Activated B cell treated with CpG ODN at 0.5 μM for 24 hours (primary cell): ENCODE measurements at places on chromosomes 3 and 15.

- H3K4me3 ChIP-seq = no peak overlapping the region
- H3K4me1 ChIP-seq = peaks cover 93% of the 10 kb centered on the region
- DNase-seq = no peak
- no peaks in the 10 kb centered on the region for H3K36me3 ChIP-seq
- H3K27ac ChIP-seq = peak overlapping the region; percentile 74
- H3K27me3 ChIP-seq = no peaks in the 10 kb centered on the region
Measured at GRCh38 chr15:77183066-77183465, 112.2 kb upstream of the TSPAN3 start.

- no peak overlapping the region for H3K27ac ChIP-seq
- H3K36me3 ChIP-seq = no peaks in the 10 kb centered on the region
- H3K27me3 ChIP-seq = no peaks in the 10 kb centered on the region
- H3K4me3 ChIP-seq = no peak overlapping the region
Measured at GRCh38 chr3:63030666-63031065, 155.4 kb upstream of the CADPS start.

- no peak for DNase-seq
- no peak overlapping the region for H3K4me3 ChIP-seq
- peaks cover 53% of the 10 kb centered on the region for H3K36me3 ChIP-seq
- H3K27me3 ChIP-seq = no peaks in the 10 kb centered on the region
- peak overlapping the region; percentile 36 for H3K27ac ChIP-seq
- H3K4me1 ChIP-seq = peaks cover 36% of the 10 kb centered on the region
Measured at GRCh38 chr3:183044547-183045229, 54.6 kb downstream of the MCCC1 start.

DNA sequence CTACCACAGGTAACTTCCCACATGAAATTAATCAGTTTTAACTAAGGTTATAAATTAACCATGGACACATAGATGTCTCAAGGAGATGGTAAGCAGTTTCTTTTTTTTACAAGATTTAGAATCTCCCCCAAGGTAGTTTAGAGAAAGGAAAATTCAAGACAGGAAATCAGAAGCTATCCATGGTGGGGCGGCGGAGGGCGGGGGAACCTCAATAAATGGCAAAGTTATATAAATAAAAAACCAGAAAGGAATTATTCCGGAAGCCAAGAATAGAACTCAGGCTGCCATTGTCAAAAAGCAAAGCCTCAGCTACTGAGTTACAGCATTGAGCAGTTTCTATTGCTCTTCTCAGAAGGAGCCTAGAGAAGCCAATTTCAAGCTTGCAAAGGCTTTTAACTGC, 172.1 kb upstream of the SMAD3 start:
- DNase-seq = no peak
- H3K27me3 ChIP-seq = peaks cover 7% of the 10 kb centered on the region
- no peak overlapping the region for H3K4me3 ChIP-seq
- peaks cover 9% of the 10 kb centered on the region for H3K4me1 ChIP-seq

DNA sequence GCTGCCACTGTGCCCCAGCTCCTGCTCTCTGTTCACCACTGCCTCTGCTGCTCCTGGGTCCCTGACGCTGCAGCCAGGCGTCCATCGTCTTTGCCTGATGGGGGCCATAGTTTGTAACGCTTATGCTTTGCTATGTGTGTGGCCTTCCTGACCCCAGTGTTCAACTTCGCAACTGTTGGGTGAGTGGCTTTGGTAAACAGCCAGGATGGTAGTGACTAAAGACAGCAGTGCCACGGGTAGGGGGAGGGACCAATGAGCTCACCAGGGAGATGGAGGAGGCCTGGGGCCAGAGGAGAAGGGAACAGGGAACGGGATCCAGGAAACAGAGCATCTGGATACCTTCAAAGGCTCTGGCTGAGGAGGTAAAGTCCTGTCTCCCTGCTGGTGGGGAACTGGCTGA, 75.9 kb upstream of the ALDH1L1 start:
- no peak overlapping the region for H3K27ac ChIP-seq
- H3K4me3 ChIP-seq = no peak overlapping the region
- H3K4me1 ChIP-seq = no peaks in the 10 kb centered on the region
- no peak for DNase-seq

DNA sequence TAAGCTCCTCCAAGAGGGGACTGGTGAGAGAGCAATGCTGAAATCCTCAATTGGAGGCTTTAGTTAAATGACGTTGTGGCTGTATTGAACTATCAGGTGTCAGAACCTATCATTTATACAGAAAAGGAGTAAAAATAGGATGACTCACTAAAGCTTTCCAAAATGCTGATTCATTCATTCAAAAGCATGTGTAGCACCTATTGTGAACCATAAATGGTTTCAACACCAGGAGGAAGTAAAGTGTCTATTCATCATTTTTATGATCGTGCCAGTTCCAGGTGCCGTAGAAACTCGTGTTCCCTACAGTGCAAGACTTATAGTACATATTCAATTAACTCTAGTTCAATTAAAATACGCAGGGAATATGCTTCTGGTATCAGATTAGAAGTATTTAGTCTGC, 66.5 kb upstream of the ARRDC4 start:
- H3K4me3 ChIP-seq = no peak overlapping the region
- H3K27ac ChIP-seq = no peak overlapping the region
- no peak for DNase-seq
- H3K36me3 ChIP-seq = no peaks in the 10 kb centered on the region
- no peaks in the 10 kb centered on the region for H3K27me3 ChIP-seq

DNA sequence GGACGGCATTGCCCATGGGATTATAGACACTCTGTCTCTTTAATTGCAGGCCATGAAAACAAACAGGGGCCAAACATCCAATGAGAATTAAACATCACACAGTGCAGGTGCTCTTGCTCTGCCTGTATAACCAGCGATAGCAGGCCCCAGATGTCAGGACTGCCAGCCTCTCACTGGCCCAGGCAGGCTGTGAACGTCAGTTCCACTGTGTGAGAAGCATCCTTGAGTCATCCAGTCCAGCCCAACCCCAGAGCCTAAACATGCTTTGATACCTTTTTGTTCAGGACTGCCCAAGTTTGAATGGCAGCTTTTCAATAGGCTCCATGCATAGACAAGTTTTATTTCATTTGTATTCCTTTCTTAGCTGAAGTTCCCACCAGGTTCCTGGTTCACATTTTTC, 189.8 kb downstream of the SLCO3A1 start:
- no peaks in the 10 kb centered on the region for H3K36me3 ChIP-seq
- H3K27me3 ChIP-seq = no peaks in the 10 kb centered on the region
- no peak for DNase-seq

DNA sequence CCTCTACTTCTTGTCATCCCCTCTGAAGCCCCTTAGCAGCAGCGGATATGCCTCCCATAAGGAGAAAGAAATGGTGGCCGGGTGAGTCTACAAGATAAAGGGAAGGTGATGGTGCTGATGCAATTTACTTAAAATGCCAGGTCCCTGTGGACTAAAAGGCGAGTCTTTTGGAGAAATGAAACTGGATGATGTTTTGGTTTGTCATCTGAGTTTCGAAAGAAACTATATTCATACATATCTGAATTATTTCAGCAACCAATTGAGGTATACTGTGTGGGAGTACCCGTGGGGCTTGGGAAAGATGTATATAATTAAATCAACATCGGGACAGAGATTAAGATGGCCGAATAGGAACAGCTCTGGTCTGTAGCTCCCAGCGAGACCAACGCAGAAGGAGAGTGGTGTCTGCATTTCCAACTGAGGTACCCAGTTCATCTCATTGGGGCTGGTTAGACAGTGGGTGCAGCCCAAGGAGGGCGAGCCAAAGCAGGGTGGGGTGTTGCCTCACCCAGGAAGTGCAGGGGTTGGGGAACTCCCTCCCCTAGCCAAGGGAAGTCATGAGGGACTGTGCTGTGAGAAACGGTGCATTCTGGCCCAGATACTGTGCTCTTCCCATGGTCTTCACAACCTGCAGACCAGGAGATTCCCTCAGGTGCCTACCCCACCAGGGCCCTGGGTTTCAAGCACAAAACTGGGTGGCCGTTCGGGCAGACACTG, 210.6 kb upstream of the CHRM5 start:
- H3K27ac ChIP-seq = no peak overlapping the region
- no peak for DNase-seq
- peaks cover 8% of the 10 kb centered on the region for H3K4me1 ChIP-seq
- peaks cover 21% of the 10 kb centered on the region for H3K27me3 ChIP-seq

DNA sequence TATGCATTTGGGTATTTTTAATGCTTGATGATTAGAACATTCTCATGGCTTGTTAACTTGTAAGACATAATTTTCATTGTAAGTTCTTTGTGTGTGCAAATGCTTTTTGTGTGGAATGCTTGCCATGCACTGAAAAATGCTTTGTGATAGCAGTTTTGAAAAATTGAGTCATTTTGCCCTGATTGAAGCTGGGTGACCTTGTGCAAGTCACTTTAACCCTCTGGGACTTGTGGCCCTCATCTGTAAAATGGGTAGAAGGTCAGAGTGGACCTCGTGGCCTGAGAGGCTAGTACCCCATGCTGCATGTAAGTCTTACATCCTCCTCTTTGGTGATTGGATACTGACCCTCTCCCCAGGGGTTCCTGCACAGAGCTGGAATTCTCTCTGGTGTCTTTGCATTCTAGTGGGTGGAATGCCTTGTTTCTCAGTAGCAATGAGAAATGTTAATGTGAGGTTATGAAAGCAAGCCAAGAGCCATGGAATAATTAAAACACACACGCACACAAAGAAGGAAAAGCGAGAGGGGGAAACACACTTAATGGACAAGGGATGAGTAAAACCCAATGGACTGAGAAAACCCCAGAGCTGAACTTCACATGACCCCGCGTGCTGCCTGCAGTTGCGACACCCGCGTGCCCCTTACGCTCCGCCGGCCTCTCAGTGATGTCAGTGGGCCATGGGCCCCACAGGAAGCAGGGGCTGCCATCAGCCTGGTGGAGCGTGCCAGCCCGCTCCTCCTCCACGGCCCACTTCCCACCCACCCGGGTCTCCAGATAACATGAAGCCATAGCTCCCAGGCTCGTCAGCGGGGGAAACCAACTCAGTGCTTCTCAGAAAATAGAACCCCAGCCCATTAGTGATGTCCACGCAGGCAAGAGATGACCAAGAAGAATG, 44.0 kb downstream of the SMAD3 start:
- peak overlapping the region; percentile 67 for H3K4me3 ChIP-seq
- peaks cover 14% of the 10 kb centered on the region for H3K4me1 ChIP-seq
- H3K27me3 ChIP-seq = no peaks in the 10 kb centered on the region
- peaks cover 28% of the 10 kb centered on the region for H3K36me3 ChIP-seq

- no peaks in the 10 kb centered on the region for H3K4me1 ChIP-seq
- H3K4me3 ChIP-seq = no peak overlapping the region
- no peak for DNase-seq
- H3K27me3 ChIP-seq = peaks cover 2% of the 10 kb centered on the region
- H3K27ac ChIP-seq = no peak overlapping the region
Measured at GRCh38 chr3:178602856-178603255, 66.6 kb downstream of the KCNMB2 start.

- H3K27ac ChIP-seq = no peak overlapping the region
- H3K4me3 ChIP-seq = no peak overlapping the region
- DNase-seq = no peak
- no peaks in the 10 kb centered on the region for H3K27me3 ChIP-seq
- no peaks in the 10 kb centered on the region for H3K36me3 ChIP-seq
- H3K4me1 ChIP-seq = no peaks in the 10 kb centered on the region
Measured at GRCh38 chr3:24433838-24434591, 60.6 kb downstream of the THRB start.

DNA sequence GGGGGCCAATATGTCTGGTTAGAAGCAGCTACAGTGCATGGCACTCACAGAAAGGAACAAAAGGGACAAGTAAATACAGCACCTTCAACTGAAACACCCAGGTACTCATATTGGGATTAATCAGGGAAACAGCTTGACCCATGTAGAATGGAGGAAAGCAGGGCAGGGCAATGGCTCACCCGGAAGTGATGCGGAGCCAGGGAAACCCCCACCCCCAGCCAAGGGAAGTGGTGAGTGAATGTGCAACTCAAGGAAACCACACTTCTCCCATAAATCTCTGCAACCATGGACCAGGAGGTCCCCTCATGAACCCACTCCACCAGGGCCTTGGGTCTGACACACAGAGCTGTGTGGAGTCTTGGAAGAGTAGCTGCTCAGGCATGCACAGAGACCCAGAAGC, 117.1 kb downstream of the MTHFS start:
- peaks cover 13% of the 10 kb centered on the region for H3K27me3 ChIP-seq
- no peak overlapping the region for H3K27ac ChIP-seq
- no peak overlapping the region for H3K4me3 ChIP-seq
- H3K4me1 ChIP-seq = no peaks in the 10 kb centered on the region
- DNase-seq = no peak

DNA sequence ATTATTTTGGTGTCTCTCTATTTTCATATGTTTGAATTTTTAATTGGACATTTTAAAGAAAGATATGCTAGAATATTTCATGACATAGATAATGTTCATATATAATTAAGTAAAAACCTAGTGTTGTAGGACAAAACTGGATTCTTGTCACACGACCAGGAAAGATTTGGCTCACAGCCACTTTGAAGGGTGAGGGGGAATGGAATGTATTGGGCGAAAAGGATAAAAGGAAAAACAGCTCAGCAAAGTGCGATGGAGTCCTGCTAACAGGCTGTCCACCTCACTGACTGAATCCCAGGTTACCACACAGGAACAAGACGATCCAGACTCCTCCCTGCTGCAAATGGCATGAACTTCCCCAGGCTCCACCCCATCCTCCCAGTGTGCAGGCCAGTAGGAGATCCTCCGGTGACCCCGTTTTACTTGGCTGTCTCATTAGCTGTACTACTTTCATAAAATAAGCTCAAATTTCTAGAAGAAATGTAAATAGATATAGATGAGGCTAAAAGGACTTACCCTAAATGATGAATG, 186.2 kb downstream of the CD47 start:
- DNase-seq = no peak
- no peak overlapping the region for H3K4me3 ChIP-seq
- no peaks in the 10 kb centered on the region for H3K36me3 ChIP-seq
- peaks cover 6% of the 10 kb centered on the region for H3K27me3 ChIP-seq
- H3K4me1 ChIP-seq = no peaks in the 10 kb centered on the region

GRCh38 chr15:85124173-85124572, 142.5 kb downstream of the PDE8A start:
- H3K27me3 ChIP-seq = no peaks in the 10 kb centered on the region
- H3K4me1 ChIP-seq = no peaks in the 10 kb centered on the region
- H3K27ac ChIP-seq = no peak overlapping the region

GRCh38 chr3:135238236-135238830, 443.3 kb downstream of the EPHB1 start:
- H3K4me1 ChIP-seq = no peaks in the 10 kb centered on the region
- no peaks in the 10 kb centered on the region for H3K36me3 ChIP-seq
- DNase-seq = no peak
- no peak overlapping the region for H3K4me3 ChIP-seq

GRCh38 chr3:196800742-196801434, 61.2 kb downstream of the PAK2 start:
- H3K4me1 ChIP-seq = peaks cover 19% of the 10 kb centered on the region
- peak overlapping the region; percentile 7 for H3K4me3 ChIP-seq
- peaks cover 40% of the 10 kb centered on the region for H3K36me3 ChIP-seq
- H3K27ac ChIP-seq = peak overlapping the region; percentile 31

GRCh38 chr3:143179603-143180002, 60.0 kb downstream of the CHST2 start:
- no peak overlapping the region for H3K4me3 ChIP-seq
- H3K27me3 ChIP-seq = no peaks in the 10 kb centered on the region
- peak overlapping the region; percentile 30 for H3K27ac ChIP-seq
- peaks cover 49% of the 10 kb centered on the region for H3K4me1 ChIP-seq
- no peaks in the 10 kb centered on the region for H3K36me3 ChIP-seq
